Central memory CD8-positive, alpha-beta T cell (primary cell): ENCODE measurements at places on chromosomes 1 and 21.

GRCh38 chr1:187513190-187513589 lies 684.4 kb downstream of the PLA2G4A start:
- DNase-seq: no peak

DNA sequence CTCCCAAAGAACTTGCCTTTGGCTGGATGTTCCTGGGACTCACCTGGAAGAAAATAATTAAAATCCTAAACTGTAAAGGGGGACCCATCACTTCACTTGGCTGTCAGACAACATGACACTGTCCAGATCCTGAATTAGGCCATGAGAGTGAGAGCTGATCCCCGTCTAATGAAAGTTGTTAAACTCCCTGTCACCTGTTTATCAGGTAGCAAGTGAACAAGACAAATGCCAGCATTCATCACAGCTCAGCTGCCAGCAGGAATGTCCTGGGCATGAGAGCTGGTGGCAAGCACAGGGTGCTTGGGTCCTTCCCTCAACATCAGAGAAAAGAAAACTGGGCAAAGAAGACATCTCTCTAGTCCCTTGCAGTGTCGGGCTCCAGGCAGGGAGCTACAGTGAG lies 23.8 kb downstream of the PMVK start:
- no peak for DNase-seq

DNA sequence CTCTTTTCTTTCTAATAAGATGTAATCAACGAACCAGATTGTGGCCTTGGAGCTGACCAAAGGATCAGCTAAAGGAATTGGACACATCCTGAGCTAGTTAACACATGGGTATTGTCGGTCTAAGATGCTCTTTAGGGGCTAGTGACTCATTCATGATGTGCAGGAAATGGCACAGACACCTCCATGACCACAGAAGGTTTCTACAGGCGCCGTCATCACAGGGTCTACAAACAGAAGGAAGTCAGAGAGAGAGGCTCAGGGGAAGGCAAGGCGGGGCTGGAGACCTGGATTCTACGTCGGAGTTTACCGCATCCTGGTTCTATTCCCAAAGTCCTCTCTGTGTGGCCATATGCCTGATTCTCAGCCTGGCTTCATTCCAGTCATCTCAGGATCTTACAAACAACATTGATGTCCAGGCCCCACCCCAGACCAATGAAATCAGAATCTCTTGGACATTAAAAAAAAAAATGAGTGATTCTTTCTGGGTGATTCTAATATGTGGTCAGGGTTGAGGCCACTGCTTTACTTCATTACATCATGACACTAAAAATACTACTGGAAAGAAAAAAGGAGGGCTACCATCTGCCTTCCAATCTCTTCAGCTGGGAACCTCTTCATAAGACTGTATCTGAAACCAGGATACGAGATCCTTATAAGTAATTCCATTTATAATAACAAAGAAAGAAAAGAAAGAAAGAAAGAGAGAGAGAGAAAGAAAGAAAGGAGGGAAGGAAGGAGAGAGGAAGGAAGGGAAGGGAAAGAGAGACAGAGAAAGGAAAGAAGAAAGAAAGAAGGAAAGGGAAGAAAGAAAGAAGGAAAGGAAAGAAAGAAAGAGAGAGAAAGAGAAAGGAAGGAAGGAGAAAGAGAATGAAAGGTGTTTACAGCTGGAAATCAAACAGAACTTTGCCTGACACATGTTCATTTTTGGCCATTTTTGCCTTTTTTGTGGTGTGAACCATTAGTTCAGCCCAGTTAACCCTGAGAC lies 11.6 kb upstream of the KCNJ15 start:
- DNase-seq: no peak

- no peak for DNase-seq
These were observed 124.2 kb downstream of the GALNT2 start for GRCh38 chr1:230191079-230191804.

- DNase-seq: no peak
These were observed 71.6 kb downstream of the NENF start for GRCh38 chr1:212504171-212504803.

DNA sequence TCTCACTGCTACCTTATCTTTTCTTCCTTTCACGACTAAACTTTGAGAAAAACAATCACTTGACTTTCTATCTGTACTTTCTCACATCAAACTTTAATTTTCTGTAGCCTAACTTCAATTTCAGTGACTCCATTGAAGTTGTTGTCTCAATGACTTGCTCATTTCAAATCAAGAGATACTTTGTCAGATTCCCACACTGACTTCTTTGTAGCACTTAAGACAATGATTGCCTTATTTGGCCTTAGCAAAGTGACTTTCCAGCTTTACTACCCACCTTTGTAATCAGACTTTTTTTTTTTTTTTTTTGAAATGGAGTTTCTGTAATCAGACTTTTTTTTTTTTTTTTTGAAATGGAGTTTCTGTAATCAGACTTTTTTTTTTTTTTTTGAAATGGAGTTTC lies 37.0 kb downstream of the AGO4 start:
- DNase-seq: no peak

GRCh38 chr1:10211805-10212410 lies 1.5 kb downstream of the KIF1B start:
- DNase-seq: no peak

DNA sequence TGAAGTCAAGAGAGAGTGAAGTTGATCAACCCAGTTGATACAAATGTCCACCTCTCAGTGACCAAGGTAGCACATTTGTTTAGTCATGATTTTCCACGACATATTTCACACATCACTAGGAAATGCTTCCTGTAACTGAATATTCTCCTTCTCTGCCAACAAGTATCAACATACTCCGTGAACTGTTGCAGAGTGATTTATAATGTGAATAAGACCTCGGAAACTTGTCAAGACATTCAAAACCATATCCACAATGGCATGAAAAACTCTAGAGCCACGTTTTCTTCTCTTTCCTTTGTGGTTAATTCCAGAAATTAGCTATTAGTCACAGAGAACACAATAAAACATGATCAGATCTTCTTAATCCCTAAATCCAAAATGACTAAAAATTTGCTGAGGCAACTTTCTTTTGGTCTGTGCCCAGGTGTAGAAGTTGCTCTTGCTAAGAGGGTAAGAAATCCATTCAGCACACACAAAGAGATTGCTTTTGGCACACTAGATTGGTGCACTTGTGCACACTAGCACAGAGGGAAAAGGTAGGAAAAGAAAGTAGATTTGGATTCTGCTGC lies 244.3 kb upstream of the NRIP1 start:
- no peak for DNase-seq

DNA sequence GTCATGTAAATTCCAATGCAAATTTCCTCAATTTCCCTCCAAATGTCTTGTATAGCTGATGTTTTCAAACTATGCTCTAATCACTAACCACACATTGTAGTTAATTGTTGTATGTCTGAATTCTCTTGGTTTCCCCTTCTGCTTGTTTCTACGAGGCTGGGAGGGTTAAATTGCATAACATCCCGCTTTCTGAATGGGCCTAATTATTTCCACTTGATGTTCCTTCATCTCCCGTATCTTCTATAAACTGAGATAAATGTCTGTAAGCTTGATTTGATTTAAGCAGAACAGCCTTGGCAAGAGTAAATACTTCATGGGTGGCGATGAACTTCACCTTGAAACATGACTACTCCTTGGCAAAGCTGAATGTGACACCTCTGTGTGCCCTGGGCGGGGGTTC lies 72.2 kb downstream of the SERINC2 start:
- no peak for DNase-seq

- DNase-seq: no peak
These were observed 60.3 kb downstream of the UBE2T start for GRCh38 chr1:202281316-202282024.

GRCh38 chr1:87201768-87202167 lies 126.9 kb upstream of the LMO4 start:
- no peak for DNase-seq
